ENCODE measurements at places on chromosomes 1 and 21. TPM values are rescaled to one million over a fixed set of nuclear protein-coding genes. Genes with fewer than 3 reads are reported as not detected.

The PYGO2 gene
- total RNA-seq, result 18.4 TPM

The FAM78B gene
- total RNA-seq, result 2.9 TPM

The LHX8 gene
- not detected for total RNA-seq

The PYHIN1 gene
- total RNA-seq, result not detected

The DIO1 gene
- not detected for total RNA-seq

The RNF186 gene
- not detected for total RNA-seq

The FCGR3A gene
- total RNA-seq, result 2.9 TPM

The B3GALT5 gene
- not detected for total RNA-seq

The ADAMTS5 gene
- total RNA-seq, result 6.1 TPM

The SLAMF9 gene
- total RNA-seq, result not detected

The RNF2 gene
- total RNA-seq, result 12.6 TPM

The SH3BGR gene
- 43.2 TPM for total RNA-seq

The LAX1 gene
- total RNA-seq, result not detected

The LCE1C gene
- total RNA-seq, result not detected

The S100A7A gene
- not detected for total RNA-seq

The ADGRL4 gene
- total RNA-seq, result 28.2 TPM

The CDA gene
- 1.3 TPM for total RNA-seq

The VWA5B1 gene
- total RNA-seq, result 0.43 TPM

The HSF2BP gene
- 0.67 TPM for total RNA-seq

The DIRAS3 gene
- 7.3 TPM for total RNA-seq

The OR6P1 gene
- not detected for total RNA-seq

The PTPN7 gene
- 0.63 TPM for total RNA-seq

The FCGR2B gene
- total RNA-seq, result 4.5 TPM

The AMY1A gene
- not detected for total RNA-seq

The ZC3H11A gene
- total RNA-seq, result 53.1 TPM

The ST6GALNAC3 gene
- 9.3 TPM for total RNA-seq

The C1QC gene
- 31.4 TPM for total RNA-seq

The ADAM30 gene
- not detected for total RNA-seq

The C1orf141 gene
- total RNA-seq, result not detected

The C1orf94 gene
- total RNA-seq, result not detected

The PRR9 gene
- total RNA-seq, result 1.9 TPM

Data from right atrium auricular region (tissue), 2 donors.